ENCODE measurements at places on chromosomes 2 and 18. TPM values are rescaled to one million over a fixed set of nuclear protein-coding genes. Genes with fewer than 3 reads are reported as not detected.
A peak's percentile ranks its signal among the peaks of the same experiment; 100 is the strongest.

DNA sequence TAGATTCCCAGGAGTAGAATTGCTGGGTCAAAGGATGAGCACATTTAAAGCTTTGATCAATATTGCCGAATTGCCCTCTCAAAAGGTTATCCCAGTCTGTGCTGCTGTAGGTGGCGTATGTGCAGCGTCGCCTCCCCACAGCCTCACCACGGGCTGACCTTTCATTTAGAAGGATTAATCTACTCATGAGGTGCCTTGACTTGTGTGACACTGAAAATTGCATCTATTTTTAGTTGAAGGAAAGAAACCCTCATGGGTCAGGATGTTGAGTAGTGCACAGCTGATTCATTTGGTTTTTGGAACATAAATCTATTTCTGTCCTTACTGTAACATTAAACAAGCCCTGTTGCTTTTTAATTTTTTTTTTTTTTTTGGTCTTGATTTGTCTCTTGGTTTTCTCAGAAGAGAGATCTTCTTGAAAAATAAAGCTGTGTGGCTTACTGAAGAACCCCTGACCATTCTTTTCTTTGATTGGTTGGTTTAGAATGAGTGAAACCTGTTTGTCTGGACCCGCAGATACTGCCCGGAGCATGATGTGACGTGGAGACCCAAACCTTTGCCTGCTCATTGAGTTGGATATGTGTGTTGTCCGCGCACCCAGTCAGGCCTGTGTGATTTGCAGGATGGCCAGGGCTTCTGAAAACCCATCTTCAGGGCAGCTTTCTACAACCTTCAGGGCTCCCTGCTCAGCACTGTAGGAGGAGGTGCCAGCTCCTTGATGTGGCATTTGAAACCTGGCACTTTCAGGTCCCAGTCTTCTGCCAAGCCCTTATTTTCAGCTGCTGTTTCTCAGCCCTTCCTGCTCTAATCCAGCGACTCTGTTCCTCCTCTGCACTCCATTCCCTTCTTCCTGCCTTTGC, 61.0 kb downstream of the LPIN1 start:
- no peak for DNase-seq

- peak; percentile 57 for DNase-seq
Observed at GRCh38 chr2:88690591-88691338, 708 bp upstream of the RPIA start.

- DNase-seq = no peak
Observed at GRCh38 chr2:168086851-168087250, 160.5 kb downstream of the STK39 start.

DNA sequence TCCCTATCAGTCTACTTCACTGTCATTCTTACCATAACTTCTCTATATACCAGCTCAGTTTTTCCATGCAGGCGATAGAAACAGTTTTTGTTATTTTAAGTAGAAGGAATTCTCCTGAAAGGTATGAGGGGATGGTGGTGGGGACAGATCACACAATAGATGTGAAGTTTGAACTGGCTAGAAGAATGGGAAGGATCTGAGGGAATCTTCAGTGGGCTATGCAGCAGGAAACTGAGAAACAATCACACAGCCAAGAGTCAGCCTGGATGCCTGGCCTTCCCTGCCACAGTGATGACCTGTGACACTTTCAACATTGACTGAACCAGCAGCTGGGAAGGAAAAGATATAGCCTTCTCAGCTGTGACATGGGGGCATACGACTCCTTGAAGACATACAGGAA, 329.1 kb upstream of the GULP1 start:
- no peak for DNase-seq

The BCL11A gene
- 9.7 TPM for total RNA-seq

The SERPINB13 gene
- total RNA-seq = not detected

The CTAGE1 gene
- not detected for total RNA-seq

GRCh38 chr2:177348733-177349693, 43.6 kb upstream of the AGPS start:
- no peak for DNase-seq

- DNase-seq = no peak
Observed at GRCh38 chr2:158725441-158725891, 69.7 kb upstream of the DAPL1 start.

DNA sequence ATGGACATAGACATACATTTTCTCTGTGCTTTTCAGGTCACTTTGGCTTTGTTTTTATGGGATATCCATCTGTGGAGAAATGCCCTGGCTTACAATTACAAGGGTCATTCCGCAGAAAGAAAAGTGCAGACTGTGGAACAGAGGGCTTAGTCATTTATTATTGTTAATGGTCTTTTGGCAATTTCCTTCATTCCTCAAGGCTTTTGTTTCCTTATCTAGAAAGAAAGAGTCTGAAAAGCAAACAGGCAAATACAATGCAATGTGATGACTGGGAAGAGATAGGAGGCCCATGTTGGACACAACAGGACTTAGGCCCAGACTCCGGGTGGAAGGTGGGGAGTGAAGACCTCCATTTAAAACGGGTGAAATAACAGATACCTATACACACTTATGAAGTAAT, 129.5 kb upstream of the CAVIN2 start:
- DNase-seq = no peak

The FAM228A gene
- total RNA-seq = 0.89 TPM

The PTPN2 gene
- 52.6 TPM for total RNA-seq

DNA sequence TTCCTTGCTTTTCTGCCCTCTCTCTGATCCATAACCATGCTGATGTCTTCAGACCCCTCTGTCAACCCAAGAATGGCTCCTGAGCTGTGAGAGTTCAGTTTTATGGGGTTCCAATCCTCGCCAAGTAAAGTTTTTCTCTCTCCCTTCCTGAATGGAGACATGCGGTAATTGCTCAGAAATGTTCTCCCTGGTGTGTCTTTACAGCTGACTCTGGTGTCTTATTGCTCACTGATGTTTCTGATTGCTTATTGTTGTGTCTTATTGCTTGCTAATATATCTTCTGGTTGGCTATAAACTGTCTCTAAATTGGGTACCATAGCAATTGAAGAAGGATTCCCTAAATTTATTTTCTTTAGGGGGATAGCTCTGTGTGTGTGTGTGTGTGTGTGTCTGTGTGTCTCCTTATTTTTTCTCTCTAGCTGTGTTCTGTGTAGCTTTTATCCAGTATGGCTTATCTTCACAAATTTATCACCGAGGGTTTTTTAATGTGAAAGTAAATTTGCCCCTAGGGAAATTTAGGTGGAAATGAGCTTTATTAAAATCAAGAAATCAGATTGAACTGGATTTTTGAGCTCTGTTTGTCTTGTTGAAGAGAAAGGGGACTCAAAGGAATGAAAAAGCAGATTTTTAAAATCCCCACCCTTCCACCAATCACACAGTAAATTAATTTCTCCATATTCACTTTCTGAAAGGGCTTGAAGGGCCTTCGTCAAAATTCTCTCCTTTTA, 19.5 kb downstream of the MGAT5 start:
- DNase-seq = no peak

- DNase-seq = no peak
Observed at GRCh38 chr2:30216157-30216556, 15.2 kb upstream of the LBH start.

The KIF3C gene
- total RNA-seq = 6.0 TPM

The THOC1 gene
- 31.1 TPM for total RNA-seq

- DNase-seq = no peak
Observed at GRCh38 chr2:237711458-237712150, 84.2 kb downstream of the LRRFIP1 start.

The REG1B gene
- not detected for total RNA-seq

DNA sequence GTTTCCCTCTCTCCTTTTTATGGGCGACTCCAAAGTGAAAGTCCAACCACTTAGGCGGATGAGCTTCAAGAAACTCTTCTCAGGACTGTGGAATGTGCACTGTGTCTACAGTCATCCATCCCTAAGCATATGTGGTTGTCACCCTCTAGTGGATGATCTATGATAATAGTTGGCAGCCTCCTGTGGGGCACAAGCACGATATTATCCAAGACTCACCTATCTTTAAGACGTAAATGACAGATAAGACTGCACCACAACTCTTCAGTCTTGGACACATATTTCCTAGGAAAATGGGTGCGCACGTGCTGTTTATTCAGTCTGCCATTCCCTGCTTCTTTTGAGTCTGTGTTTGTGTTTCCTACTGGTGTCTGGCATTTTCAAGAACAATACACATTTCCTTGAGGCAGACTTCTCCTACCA, 145.5 kb upstream of the CTAGE1 start:
- no peak for DNase-seq

- no peak for DNase-seq
Observed at GRCh38 chr2:109264595-109265328, 135.8 kb downstream of the SH3RF3 start.

DNA sequence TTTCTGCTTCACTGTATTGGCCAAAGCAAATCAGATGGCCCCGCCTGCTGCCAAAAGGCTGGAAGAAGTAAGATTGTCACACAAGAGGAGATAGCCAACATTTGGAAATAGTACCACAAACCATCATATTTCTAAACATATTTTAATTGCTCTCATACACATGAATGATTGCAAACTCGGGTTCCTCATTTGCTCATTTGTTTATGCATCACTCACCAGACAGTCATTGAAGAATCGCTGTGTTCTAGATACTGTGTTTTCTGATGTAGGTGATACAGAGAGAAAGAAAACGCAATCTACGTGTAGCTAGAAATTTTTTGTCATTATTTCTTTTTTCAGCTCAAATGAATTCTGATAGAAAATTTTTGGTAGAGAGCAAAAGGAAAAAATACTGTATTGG, 1103.4 kb downstream of the TSN start:
- DNase-seq = no peak

The CCDC68 gene
- 20.2 TPM for total RNA-seq

The MC5R gene
- not detected for total RNA-seq

GRCh38 chr2:167430447-167430846, 542.2 kb downstream of the XIRP2 start:
- no peak for DNase-seq

The DNAH7 gene
- 9.2 TPM for total RNA-seq

DNA sequence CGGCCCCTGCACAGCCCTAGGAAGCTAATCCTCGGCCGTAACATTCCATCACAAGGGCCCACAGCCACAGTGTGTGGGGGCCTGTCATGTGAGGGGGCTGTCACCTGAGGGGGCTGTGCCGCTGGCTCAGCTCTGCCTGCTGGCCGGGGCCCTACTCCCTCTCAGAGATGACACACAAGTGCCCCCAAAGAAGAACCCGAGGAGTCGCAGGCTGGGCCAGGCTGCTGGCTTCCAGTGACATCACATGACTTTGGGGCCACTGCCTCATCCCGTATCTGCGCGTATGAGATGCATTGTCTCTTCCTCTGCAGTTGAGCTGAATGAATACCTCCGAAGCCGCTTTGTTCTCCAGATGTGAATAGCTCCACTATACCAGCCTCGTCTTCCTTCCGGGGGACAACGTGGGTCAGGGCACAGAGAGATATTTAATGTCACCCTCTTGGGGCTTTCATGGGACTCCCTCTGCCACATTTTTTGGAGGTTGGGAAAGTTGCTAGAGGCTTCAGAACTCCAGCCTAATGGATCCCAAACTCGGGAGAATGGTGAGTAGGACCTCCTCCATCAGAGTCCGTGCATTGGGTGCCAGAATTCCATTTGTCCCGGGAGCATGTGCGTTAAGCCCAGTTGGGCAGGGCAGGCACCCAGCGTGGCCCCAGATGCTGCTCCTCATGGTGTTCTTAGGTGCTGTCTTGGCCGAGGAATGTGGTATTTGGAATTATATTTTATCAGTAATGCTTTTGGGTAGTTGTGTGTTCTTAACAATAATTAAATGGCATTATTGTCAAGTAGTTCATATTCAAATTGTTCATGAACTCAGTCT, at the start of gene CNDP1:
CNDP1 (plus strand) TSS at position 351 of the 820 bp plus-strand sequence; CDS start at position 519, 168 bp downstream.
- no peak for DNase-seq

- no peak for DNase-seq
Observed at GRCh38 chr18:63363951-63364350, 3.1 kb downstream of the KDSR start.

DNA sequence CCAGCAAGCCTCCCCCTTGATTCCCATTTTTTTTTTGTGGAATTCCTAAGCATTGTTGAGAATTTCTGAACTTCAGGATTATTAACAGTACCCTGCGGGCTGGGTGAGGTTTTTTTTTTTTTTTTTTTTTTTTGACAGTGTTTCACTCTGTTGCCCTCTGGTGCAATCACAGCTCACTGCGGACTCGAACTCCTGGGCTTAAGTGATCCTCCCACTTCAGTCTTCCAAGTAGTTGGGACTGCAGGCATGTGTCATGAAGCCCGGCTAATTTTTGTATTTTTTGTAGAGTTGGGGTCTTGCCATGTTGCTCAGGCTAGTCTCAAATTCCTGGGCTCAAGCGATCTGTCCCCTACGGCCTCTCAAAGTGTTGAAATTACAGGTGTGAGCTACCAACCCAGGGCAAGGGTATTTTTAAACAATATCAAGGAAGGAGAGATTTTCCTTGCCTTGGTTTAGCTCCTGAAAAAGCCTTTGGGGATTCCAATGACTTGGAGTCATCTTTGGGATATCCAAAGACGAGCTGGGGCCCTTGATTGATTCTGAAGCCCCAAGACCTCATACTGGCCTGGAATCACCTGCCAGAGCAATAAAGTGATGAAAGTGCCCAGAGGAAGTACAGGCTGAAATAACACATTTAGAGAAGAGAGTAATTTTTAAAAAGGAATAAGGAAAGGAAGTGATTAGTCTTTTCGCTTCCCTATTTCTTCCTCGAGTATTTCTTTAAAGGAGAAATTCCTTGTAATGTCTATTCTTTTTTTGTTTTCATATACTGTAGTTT, 240.2 kb downstream of the TGIF1 start:
- no peak for DNase-seq

The FZD7 gene
- total RNA-seq = 15.2 TPM

- no peak for DNase-seq
Observed at GRCh38 chr2:216644842-216645635, 11.8 kb downstream of the IGFBP2 start.

DNA sequence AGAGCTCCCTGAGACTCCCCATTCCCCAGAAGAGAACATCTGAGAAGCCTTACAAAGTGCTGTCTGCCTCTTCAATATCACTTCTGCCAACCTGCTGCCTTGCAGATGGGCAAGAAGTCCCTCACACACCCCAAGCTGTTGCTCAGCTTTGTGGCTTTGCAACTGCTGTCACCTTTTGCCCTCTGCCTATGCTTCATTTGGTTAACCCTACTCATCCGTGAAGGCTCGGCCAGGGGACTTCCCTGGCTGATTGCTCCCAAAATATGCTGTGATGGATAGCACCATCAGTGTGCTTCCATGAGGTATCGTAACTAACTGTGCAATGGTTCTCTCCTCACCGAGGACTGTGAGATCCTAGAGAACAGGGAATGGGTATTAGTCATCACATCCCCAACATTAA, 88.9 kb upstream of the CYP1B1 start:
- no peak for DNase-seq

The MOGAT1 gene
- total RNA-seq = 3.2 TPM

The ICA1L gene
- 5.6 TPM for total RNA-seq

The RGPD4 gene
- not detected for total RNA-seq

GRCh38 chr2:82790206-82791021, 1668.7 kb downstream of the SUCLG1 start:
- no peak for DNase-seq

The STPG4 gene
- total RNA-seq = 0.77 TPM

The RNF103 gene
- total RNA-seq = 23.3 TPM

Data from lower lobe of right lung (tissue), 2 donors.